H54 (cell line): ENCODE measurements at places on chromosomes 5 and 9.

DNA sequence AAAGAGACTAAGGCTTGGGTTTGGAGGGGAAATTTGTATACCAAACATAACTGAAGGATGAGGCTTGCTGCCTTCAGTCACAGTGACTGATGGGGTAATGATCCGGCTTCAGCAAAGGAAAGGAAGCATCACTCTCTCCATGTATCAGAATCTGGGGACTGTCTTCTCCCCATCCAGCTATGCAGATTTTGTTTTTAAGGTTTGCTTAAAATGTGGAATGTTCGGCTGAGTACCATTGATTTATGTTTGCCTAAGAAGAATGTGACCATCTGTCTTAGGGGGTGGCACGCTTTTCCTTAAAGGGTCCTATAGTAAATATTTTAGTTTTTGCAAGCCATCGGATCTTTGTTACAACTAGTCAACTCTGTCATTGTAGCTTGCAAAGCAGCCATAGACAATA lies 291.9 kb downstream of the ARHGEF28 start:
- DNase-seq: no peak

- no peak for DNase-seq
These were observed 127.8 kb downstream of the FOCAD start for GRCh38 chr9:20811872-20812271.

- no peak for DNase-seq
These were observed 17.1 kb downstream of the STC2 start for GRCh38 chr5:173310861-173311785.

- no peak for DNase-seq
These were observed 499.5 kb upstream of the BRINP1 start for GRCh38 chr9:119868694-119869093.

GRCh38 chr5:54620141-54620933 lies 102.8 kb downstream of the SNX18 start:
- no peak for DNase-seq

DNA sequence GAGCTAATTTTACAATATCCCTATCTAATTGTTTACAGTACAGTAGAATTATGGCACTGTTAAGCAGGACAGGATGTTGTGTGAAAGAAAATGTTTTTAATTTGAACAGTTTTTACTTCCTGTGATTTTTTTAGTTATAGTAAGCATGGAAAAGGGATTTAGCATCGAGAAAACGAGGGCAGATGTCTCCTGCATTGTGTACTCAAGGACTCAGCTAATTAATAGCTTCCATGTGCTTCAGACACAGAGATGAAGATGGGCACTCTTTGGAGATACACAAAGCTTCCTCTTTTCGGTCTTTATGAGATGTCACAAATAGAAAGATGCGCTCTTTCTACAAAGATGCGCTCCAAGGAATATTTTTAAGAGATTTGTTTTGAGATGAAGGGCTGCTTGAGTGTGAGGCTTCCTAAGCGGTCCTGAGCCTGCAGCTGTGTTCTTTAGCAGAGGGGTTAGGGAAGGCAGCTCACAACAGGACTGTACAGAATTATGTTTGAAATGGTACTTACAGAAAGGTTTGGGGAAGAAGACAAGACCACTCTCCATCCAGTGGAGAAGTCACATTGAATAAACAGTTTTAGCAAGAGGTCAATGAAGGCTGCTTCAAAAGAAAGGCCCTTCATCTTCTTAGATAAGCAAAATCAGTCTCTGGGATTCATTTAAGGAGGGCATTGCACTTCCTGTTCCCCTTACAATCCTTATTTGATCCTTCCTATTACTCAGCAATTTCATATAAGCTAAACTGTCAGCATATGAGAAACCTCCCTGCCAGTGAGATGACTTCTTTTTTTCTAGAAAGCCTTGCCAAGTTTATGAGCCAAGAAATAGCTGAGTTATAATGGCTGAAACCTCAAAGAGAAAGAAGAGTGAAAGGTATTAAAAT lies 311.5 kb downstream of the EFNA5 start:
- DNase-seq: no peak

DNA sequence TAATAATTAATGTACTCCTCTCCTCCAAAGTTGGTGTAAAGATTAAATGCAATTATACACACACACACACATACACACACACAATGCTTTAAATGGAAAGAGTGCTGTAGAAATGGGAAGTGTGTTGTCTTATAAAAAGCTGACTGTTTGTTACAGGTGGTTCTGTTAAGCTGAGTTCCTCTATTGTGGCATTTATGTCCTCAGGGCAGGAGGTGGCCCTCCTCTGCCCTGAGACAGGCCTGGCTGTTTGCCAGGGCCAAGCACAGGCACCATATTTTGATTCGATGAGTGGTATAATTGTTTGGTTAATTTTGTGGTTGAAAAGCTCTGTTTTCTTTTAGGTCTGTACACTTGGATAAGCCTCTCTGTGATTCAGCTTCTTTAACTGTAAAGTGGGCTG lies 573.9 kb downstream of the KIF4B start:
- DNase-seq: no peak

DNA sequence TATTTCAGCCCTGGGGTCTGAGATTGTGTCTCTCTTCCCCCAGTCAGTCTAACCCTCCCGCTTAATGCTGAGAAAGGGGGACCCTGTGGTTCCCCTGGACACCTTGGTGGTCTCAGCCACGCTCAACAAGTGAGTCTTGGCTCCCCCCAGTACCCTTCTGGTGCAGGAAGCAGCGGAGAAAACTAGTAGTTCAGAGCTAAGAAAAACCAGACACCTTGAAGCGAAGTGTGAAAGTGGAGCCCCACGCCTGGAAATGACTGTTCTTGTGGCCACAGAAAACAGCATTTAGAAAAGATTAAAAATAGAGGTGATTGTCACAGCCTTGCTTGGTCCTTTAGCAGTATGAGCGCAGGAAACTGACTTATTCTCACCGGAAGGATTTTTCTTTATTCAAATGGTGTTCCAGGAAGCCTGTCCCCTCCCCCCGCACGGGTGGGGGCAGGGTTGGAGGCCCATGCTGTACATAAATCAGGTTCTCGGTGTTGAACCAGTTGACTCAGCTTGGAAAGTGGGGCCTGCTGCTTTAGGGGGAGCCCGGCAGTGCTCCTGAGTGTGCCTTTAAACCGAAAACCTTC lies 8.1 kb downstream of the ARPC5L start:
- no peak for DNase-seq

GRCh38 chr5:151469992-151470391 lies 22.6 kb downstream of the SLC36A1 start:
- DNase-seq: no peak

DNA sequence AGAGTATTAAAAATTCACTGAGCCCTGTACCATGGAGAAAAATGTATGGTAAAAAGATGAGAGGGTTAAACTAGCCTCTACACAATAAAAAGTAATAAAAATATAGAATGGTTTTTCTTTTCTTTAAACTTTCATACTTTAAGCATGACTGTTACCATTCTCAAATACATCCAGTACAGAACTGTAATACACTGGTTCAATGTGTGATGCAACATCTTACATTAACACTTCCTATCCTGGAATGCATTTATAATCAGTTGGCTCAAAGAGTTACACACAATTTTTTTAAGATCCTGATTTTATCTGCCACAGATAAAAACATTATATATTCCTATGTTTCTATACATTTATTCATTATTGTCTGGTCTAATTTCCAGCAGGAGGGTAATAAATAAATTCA lies 4.7 kb downstream of the GNAQ start:
- DNase-seq: no peak

- DNase-seq: peak; percentile 14
These were observed 176.4 kb upstream of the ANKRD55 start for GRCh38 chr5:56409331-56410190.

GRCh38 chr5:150284311-150284710 lies 5.3 kb downstream of the CAMK2A start:
- no peak for DNase-seq

DNA sequence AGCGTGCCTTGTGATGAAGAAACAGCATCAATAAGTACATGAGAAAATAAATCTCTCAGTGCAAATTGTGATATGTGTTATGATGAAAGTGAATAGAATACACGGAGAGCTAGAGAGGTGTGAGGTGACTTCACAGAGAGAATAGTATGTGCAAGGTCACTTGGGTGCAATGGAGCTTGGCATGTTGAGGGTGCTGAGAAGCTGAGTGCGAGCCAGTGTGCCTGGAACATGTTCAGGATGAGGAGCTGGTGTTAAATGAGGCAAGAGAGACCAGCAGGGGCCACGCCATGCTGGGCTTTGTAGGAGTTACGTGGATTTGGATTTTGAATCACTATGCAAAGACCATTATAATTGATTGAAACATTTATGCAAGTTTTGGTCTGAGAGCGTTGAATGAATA lies 12.8 kb upstream of the RPS23 start:
- no peak for DNase-seq

- peak; percentile 55 for DNase-seq
These were observed 36.0 kb downstream of the NR6A1 start for GRCh38 chr9:124735121-124735520.

- no peak for DNase-seq
These were observed 43.5 kb upstream of the UBAC1 start for GRCh38 chr9:136004712-136005111.

DNA sequence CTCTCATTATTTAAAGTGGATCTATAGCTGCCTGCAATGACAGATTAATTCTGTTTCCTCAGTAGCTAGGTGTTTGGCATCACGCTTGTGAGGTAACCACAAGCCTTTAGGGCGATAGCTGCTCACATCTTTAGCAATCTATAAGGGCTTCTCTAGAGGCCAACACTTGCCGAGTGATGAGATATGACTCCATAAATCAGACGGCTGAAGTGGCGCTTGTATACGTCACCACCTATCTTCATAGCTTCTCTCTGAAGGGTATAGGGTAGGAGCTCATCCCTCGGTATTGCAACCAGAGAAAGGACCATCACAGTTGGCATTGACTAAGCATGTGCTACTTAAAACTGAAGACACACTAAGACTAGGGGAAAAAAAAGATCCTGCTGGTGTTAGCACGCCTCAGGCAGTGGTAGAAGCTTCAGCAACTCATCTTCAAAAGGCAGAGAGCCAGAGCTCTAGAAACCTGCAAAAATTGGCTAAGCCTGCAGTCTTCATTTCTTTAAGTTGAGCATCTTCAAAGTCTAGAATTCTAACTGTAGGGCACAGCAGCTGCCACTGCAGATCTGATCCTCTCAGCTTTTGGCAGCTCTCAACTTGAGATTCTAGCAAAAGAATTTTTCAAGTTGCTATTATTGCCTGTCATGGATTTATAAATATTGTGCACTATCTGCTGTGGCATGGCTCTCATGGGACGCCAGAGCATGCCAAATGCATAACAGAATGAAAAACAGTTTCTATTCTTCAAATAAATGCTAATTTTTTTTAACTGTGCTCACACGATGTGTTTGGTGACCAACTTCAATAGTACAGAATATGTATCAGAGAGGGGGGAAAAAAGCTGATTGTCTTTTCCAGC lies 37.5 kb downstream of the PSMB7 start:
- DNase-seq: no peak

- no peak for DNase-seq
These were observed 311.9 kb upstream of the ANKH start for GRCh38 chr5:15183520-15183919.

DNA sequence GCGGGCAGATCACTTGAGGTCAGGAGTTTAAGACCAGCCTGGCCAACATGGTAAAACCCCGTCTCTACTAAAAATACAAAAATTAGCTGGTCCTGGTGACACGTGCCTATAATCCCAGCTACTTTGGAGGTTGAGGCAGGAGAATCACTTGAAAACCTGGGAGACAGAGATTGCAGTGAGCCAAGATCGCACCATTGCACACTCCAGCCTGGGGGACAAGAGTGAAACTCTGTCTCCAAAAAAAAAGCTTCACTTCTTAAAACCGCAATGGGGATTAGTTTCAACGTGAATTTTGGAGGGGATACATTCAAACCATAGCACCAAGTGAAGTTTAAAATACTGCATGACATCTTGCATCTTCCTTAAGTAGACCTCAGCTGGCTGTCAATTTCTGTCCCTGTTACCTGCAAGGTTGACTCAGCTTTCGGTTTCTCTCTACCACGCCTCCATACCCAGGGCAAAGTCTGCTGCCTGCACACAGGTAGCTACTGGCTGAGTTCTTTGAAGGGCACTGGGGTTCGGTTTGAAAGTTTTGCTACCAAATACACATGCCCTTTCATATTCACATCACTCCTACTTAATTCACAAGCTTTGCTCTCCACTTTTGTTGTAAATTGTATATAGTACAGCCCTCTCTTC lies 69.3 kb downstream of the KIAA1958 start:
- DNase-seq: no peak

- DNase-seq: no peak
These were observed 202.1 kb upstream of the TMEM161B start for GRCh38 chr5:88470745-88471144.

GRCh38 chr5:40578501-40579451 lies 100.9 kb upstream of the PTGER4 start:
- DNase-seq: no peak

DNA sequence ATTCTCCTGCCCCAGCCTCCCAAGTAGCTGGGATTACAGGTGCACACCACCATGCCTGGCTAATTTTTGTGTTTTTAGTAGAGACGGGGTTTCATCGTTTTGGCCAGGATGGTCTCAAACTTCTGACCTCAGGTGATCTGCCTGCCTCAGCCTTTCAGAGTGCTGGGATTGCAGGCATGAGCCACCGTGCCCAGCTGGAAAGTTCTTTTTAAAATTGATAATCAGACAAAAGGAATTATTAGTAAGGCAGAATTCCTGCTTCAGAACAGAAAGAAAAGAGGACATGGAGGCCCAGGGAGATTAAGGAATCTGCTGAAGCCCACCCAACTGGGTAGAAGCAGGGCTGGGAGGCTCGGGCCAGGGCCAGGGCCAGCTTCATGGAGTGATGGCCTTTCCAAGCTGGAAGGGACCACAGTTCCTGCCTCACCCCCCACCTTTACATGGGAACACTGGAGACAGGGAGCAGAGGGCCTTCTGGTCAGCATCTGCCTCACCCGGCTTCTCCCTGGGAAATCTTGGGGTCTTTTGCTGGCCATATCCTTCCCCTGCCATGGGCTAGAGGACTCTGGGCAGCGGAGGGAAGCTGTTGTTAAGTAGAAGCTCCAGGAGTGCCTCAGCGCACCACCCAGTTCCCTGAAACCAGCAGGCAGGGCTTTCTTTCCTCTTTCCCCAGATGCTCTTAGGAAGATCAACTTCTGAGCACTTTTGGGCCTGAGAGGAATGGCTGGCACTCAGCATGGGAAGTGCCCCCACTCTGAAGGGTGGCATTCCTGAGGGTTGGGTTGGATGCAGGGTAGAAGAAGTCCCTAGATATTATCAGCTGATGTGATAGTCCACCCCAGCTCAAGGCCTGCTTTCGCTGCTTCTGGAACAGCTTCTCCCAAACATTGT lies 70.1 kb downstream of the RGS3 start:
- DNase-seq: no peak

DNA sequence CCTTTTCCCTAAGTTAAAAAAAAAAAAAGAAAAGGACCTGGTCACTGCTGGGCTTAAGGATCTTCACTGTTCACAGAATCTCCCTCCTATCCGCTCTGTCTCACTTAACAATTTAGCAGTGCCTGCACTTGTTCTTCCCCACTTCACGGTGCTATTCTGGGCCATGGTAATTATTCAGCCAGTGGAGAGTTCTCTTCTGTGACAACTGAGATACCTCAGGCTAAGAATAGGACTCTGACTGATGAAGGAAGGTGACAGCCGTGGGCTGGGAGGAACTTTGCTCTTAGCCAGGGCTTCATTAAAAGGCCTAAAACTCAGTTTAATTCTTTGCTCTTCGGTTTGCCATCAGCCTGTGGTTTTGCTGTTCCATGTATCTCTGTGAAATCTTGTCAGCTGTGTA lies 51.9 kb upstream of the ENTREP1 start:
- DNase-seq: no peak
